ENCODE measurements at places on chromosomes 11 and 22.

DNA sequence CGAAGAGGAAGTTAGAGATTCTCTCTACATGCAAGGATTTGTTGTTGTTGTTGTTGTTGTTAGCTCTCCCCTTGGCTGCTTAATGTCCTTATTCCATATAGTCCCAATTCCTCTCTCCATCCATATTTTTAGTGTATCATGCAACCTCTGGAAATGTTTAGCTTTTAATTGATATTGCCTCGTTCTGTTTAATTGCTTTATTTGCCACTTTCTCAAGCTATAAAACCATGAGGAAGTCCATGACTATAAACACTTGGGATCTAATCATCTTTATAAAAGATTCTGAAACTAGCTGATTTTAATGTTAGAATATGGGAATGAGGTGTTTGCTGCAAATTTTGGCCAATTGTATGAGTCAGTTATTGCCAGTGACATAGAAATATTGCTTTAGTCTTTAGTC is 5.5 kb upstream of the OR9G1 start:
- no peak for DNase-seq

DNA sequence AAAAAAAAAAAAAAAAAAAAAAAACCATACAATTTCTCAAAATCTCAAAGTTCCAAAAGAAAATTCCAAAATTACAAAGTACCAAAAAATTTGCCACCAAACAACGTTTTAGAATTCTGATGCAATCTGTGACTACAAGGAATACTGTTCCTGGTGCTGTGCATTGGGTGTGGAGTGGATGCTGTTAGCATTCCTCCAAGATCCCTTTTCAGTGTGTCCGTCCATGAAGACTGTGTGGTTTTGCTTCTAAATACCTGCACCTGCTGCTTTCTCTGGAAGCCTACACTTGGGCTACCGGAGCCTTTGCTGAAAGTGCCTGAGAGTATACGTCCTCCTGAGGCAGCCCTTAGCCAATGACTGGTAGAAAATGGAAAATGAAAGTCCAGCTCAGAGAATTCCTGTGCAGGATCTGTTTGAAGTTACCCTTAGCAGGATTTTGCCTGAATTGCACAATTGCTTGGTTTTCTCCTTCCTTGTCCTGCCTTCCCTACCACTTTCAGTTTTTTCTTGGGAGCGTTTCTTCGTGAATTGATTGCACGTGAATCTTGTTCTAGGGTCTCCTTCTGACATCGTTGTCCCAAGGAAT is 140.8 kb downstream of the TRPC6 start:
- DNase-seq, result no peak

GRCh38 chr11:105202844-105203548 is 63.4 kb upstream of the CARD18 start:
- DNase-seq, result no peak

DNA sequence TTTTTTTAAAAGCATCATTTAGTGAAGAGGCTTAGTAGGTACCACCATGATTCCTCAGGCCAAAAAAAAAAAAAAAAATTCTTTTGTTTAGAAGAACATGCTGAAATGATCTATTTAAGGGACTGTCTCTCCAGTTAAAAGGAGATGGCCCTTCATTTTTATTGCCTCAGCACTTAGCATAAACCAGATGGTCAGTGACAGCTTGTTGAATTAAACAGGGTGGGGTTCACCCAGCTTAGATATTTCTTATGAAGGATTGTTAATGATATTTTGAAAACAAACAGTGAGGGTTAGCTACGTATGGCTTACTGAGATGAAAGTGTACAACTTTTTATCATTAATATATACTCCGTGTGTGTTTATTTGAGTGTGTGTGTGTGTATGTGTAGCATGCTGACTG is 203.7 kb downstream of the FAM181B start:
- DNase-seq, result no peak
